ENCODE measurements at places on chromosomes 5 and 9.

DNA sequence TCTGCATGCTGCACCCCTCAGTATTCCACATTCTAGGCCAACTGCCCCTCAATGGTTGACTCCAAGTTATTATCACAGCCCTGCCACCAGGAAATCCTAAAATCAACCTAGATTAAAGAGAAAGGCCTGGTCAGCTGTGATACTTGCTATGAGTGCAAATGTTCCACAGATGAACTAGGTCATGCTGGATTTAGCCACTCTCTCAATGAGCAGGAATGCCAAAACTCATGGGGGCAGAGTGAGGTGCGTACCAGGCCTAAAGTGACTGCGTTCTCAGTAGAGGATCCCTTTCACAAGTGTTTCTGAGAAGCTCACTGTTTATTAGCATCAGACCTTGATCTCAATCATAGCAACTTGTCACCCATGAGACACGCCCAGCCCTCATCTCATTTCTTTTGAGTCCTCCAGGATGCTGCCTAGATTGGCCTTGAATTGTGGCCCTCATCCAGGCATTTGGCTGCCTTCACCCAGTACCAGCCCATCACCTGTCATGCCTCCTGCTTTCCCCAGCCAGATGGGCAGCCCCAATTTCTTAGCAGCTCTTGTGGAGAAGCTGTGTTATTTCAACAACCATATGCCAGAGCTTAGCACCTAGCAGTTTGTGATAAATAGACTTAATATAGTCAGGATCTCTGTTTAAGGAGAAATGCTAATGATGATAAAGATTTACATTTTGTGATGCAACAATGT, 383.9 kb downstream of the CTNND2 start:
- DNase-seq, result no peak

GRCh38 chr5:88673253-88674105, 209.5 kb downstream of the MEF2C start:
- no peak for DNase-seq

DNA sequence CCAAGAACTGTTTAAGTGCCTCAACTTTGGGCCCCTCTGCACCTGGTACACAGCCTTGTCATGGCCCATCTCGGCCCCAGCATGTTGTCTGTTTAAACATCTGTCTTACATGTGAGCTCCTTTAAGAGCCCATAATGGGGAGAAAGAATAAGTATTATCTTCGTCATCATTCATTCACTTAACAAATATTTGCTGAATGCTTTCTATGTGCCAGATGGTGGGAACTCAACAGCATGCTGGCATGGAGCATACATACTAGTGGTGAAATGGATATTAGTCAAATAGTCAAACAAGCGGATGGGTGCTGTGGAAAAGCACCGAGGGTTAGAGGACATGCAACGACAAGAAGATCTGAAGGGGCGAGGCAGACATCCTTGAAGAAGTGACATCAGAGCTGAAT, 54.5 kb downstream of the GABBR2 start:
- no peak for DNase-seq

DNA sequence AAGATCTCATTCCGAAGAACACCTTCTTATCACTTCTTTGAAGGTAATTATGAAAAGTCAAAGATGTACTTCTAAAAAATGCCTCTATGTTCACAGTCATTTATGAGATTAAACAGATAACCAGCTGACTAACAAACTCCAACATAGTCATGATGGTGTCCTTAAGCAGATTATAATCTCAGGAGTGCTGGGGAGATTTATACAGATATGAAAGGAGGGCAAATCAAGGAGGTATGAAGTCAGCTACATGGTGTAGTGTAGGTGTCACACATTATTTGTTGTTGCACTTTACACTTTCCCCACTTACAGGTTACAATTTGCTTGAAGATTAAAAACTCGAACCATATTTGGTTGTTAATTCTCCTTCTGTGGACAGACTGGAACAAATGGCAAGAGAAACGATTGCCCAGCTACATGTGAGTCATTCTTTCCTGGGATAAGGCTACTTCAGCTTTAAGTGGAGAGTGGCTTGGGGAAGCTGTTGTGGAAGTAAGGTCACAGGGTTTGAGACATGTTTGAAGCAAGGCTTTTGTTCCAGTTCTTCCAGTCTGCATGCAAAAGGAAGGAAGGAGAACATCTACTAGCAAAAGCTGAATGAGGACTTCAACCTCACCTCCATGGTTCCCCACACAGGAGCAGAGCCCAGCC, 320.1 kb downstream of the ADGRV1 start:
- no peak for DNase-seq

DNA sequence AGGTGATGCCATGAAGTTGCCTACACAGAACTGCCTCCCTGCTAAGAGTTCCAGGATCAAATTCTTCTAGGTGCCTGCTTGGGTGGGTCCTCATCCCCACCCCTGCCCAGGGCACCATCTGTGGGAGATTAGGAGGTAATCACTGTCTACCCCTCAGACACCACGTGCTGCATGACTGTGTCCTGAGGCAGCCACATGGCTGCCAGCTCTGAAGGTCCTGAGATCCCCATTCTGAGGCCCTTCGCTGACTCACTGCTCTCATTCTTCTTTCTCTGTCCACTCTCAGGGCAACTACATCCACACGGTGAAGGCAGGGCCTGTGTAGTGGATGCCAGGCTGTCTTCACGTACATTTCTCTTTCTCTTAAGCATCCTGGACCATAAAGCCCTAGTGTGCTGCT, 222.9 kb upstream of the ANKRD55 start:
- DNase-seq, result no peak

DNA sequence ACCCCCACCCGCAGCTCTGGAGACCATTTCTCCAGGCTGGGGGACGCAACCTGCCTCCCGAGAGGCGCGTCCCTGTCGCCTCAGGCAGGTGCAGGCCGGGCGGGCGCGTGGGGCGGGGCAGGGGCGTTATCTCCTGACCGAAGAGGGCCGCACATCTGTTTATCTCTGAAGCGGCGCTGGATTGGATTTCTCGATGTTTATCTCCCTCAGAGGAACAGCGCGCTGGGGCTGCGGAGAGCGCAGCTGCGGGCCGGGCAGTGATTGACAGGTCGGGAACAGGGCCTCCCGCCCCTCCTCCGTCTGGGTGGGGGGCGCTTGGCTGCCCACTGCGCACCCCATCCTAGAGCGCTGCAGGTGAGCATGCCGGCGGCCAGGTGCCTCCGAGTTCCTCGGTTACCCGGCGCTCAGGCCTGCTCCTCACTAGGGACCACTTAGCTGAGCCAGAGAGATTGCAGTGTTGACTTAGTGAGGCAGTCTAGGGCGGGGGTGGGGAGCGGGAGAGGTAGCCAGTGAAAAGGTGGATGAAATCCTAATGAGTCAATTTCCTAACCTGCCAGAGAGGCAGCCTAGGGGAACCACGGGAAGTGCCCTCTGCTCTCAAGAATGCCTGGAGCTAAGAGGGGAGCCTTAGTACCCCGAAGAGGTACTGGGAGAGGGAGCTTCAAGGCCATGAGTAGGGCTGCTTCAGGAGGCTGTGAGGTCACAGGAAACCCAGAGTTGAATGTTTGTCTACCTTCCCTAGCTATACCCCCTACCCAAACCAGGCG, 39.6 kb upstream of the TIFAB start:
- peak; percentile 59 for DNase-seq

- no peak for DNase-seq
These were observed 37.7 kb downstream of the TSSK1B start for GRCh38 chr5:113397046-113397445.

Data from NCI-H1417 treated with DMSO at 0.1 percent for 48 hours (cell line).